Spinal cord (tissue), 10 donors: ENCODE measurements at places on chromosomes 1 and 21.
A peak's percentile ranks its signal among the peaks of the same experiment; 100 is the strongest.

- no peak for DNase-seq
Measured at GRCh38 chr1:64894438-64895196, 71.7 kb downstream of the JAK1 start.

DNA sequence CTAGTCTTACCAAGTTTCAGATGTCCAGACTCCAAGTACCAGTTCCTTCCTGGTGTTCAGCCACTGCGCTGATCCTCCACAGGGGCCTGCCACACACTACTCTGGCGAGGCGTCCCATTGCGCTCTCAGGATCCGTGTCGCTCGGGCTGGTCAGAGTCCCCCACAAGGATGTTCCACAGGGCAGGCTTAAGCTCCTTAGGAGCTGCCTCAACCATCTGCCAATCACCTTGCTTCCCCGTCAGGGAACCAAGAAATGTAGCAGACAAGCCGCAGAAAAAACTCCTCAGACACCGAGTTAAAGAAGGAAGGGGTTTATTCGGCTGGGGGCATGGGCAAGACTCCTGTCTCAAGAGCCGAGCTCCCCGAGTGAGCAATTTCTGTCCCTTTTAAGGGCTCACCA is 9.8 kb downstream of the OR2W3 start:
- no peak for DNase-seq

DNA sequence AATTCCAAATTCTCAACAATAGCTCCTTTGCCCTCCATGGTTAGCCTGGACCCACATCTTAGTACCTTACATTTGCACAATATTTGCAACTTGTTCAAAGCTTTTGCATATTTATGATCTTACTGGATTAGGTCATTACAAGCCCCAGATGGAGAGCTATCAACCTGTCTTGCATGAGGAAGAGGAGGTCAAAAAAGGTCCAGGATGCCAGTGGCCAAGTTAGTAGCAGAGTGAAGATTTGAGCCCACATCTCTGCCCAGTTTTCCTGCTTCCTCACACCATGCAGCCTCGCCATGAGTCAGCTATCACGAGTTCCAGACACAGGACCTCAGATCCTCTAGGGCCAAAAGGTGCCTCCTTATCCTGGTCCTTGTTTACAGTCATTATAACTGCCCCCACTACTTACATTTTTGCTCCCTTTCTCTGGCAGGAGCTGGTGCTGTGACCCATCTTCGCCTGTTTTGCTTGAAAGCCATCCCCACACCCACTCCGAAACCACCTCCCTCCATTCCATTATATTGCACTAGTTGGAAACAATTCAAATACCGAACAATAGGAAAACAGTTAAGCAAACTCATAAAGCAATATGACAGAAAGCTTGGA is 5.0 kb upstream of the AHCYL1 start:
- no peak for DNase-seq

GRCh38 chr21:29208682-29209059 is 78.2 kb downstream of the MAP3K7CL start:
- DNase-seq: no peak

DNA sequence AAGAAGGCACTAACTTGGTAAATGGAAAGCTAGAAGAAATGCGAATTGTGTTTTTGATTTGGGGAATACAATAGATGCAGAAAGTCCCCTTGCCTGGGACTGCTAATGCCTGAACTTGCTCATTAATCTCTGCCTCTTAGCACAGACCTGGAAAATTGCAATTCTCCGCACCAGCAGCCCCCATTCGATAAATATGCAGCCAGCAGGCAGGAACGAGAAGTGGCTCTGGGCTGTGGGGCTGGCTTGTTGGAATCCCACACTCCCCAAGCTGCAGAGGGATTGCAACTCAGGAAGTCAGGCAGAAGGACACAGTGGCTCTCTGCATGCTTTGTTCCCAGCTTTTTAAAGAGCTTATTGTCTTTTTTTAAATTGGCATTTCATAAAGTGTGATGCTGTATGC is 51.3 kb downstream of the PCP4 start:
- DNase-seq: no peak

- DNase-seq: no peak
Measured at GRCh38 chr1:29330856-29331255, 94.5 kb downstream of the PTPRU start.

DNA sequence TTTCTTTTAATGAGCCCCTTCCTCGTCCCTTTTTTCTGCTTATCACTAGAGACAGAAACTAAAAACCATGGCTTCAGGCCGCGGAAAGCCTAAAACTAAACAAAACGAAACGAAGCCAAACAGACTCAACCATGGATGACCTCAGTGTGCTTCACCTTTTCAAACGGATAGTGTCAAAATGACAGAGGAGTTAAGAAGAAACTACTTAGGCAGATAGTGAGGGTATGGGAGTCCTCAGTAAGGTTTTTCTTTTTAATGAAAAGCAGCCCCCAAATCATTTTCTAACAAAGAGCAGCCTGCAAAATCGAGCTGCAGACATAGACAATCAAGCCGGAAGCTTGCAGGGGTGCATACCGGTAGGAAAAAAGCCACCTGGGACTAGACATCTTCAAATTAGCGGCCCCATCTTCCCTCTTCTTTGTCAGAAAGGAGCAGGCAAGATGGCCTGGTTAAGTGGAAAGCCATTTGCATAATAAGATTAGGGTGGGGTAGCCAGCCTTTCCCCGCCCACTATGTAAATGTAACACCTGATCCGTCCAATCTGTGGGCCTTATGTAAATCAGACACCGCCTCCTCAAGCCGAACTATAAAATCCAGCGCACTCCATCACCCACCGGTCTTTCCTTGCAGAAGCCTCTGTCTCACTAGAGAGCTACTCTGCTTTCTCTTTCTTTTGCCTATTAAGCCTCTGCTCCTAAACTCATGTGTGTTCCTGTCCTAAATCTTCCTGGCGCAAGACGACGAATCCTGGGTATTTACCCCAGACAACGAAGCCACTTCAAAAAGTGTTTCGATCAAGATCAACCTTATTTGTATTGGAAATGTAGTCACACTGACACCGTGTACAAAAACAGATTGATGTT is 6.2 kb upstream of the ERO1B start:
- DNase-seq: peak; percentile 49

GRCh38 chr1:101060992-101061391 is 35.4 kb upstream of the DPH5 start:
- no peak for DNase-seq

GRCh38 chr1:151942882-151943281 is 33.6 kb upstream of the THEM4 start:
- no peak for DNase-seq

GRCh38 chr1:35656148-35656862 is 15.0 kb upstream of the PSMB2 start:
- DNase-seq: no peak

DNA sequence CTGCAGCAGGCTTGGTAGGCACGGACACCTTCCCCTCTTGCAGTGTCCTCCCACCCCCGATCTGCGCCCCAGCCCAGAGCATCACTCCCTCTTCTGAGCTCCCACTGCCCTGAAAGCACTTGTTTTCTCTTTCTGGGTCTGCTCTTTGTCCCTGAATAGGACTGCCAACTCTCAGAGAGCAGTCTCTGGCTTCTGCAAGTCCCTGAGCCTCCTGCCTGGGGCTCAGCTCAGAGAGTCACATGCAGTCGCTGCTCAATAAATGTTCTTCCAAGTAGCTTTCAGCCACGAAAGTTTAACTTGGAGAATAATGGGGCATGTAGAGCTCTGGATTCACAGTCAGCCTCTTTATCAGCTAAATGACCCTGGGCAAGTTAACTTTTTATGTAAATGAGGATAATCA is 205.6 kb downstream of the HIVEP3 start:
- DNase-seq: no peak

- DNase-seq: no peak
Measured at GRCh38 chr1:234512451-234512861, 33.5 kb upstream of the TARBP1 start.

- DNase-seq: no peak
Measured at GRCh38 chr21:43191521-43191920, 22.7 kb downstream of the CRYAA start.

GRCh38 chr1:247362153-247362552 is 30.5 kb upstream of the ZNF496 start:
- DNase-seq: no peak

DNA sequence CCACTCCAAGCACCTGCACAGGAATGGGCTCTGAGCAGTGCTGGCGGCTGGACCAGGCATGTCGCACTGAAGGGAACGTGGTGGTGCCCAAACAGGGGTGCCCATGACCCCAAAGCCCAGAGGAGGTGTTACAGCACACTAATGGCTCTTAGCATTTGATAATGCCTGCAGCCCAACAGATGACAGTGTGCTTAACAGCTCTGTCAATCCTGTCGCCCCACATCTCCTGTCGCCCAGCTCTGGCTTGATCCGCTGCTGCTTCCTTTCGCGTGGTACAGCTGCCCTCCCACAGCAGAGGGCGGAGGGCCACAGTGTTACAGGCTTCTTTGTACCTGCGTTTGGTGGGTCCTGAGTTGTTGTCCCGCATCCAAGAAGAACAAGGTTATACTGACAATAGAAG is 32.2 kb upstream of the CR1L start:
- DNase-seq: no peak

- no peak for DNase-seq
Measured at GRCh38 chr1:13544221-13544556, 30.4 kb upstream of the LRRC38 start.

- DNase-seq: no peak
Measured at GRCh38 chr1:162093095-162093494, 23.6 kb downstream of the NOS1AP start.

DNA sequence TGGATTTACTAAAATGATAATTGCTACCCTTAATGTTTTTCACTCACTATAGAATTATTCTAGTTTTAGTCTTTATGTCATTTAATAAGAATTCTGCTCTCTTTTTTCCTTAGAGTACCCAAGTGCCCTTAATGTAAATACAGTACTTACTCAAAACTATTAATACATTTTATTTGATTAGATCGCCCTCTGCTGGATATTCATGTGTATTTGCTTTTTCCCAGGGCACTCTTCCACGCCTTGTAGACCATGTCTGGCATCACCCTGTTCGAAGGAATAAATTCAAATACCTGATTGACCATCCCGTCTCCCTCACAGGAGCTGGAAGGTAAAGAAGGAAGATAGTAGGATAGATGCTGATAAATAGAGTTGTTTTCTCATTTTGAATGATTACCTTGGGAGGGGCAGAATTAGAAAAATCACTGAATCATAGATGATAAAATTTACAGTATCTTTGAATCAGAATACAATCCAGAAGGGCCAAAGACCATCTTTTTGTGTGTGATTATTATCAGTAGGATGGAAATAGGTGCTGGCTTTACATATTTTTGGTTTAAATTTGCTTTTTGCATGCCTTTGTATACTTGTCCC is 4.1 kb downstream of the AXDND1 start:
- peak; percentile 85 for DNase-seq

- no peak for DNase-seq
Measured at GRCh38 chr1:237428809-237429208, 386.8 kb downstream of the RYR2 start.

GRCh38 chr1:25770541-25771220 is 29.3 kb upstream of the SELENON start:
- no peak for DNase-seq

GRCh38 chr21:25080141-25080540 is 527.1 kb downstream of the MRPL39 start:
- no peak for DNase-seq

DNA sequence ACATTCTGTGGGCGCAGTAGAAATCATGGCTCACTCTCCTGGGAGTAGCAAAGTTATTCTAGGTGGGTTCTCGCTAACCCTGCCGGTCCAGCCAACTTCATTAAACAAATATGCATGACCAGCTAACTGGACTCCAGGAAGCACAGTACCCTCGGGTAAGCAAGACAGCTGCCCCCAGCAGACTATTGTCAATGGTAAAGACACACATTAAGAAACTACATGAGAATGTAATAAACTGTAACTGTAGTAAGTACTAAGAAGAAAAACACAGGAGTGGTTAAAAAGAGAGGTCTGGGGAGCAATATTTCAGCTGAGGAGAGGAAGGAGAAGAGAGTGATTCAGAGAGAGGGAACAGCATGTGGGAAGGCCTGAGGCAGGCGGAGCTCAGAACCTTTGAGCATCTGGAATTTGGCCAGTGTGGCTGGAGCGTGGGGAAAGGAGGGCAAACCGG is 7.4 kb downstream of the SLC2A5 start:
- no peak for DNase-seq

- no peak for DNase-seq
Measured at GRCh38 chr1:32051706-32052105, 21.0 kb upstream of the TMEM39B start.

- DNase-seq: no peak
Measured at GRCh38 chr1:112472142-112472541, 36.6 kb upstream of the WNT2B start.

DNA sequence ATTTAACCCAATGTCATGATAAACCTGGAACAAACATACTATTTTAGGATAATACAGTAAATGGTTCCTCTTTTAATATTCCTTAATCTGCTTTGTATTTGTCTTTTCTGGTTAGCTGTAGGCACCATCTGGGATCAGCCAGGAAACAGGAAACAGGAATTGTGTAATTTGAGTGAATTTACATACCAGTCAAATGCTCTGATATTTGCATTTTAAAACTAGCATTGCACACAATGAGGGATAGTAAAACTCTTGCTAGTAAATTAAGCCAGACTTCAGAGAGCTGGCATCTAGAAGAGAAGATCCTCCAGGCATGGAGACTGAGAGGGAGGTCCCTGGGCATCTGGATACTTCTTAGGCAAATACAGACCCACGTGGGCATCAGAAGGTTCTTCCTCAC is 103.5 kb downstream of the HMCN1 start:
- no peak for DNase-seq

DNA sequence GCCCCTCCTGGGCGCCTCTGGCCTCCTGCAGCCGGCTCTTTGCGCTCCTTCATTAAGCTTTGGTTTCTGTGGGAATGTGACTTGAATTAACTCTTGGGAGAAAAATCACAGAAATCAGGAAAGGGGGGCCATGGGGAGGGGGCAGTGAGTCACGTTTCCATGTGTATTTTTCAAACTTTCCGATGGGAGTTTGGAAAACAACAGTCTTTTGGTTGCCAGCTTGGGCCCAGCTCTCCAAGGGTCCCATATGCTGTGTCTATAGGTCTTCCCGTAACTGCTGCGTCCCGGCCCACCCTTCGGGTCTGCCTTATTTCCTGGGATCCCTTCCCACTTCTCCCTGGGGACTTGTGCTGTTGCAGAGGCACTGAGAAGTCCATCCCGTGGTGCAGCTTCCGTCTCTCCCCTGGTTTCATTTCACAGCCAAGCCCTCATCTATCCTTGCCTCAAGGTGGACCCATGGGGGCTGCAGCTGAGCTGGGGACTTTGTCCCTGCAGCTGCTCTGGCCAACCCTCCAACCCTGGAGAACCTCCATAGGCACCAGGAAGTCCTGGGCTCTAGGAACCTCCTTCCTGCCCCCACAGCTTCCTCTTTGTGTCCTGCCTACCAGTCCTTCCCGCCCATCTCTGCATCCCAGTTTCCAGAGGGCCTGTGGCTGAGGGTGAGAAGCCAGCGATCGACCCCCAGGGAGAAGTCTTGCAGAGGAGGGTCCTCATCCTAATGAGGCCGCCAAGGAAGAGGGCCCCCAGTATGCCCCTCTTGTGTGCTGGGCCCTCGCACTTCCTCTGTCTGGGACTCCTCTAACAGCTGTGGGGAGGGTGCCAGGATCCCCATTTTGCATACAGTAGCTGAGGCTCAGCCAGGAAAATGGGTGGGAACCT is 11.6 kb upstream of the LMNA start:
- no peak for DNase-seq

- no peak for DNase-seq
Measured at GRCh38 chr21:23861911-23862504, 1745.3 kb downstream of the MRPL39 start.

GRCh38 chr1:48831120-48831978 is 54.7 kb upstream of the BEND5 start:
- DNase-seq: no peak
